PC-9 (cell line): ENCODE measurements at places on chromosomes 3 and 15. TPM values are rescaled to one million over a fixed set of nuclear protein-coding genes. Genes with fewer than 3 reads are reported as not detected.

Gene PDCD10
- total RNA-seq, result 79.5 and 84.6 TPM in 2 replicates

Gene SUCNR1
- not detected in 2 replicates for total RNA-seq

Gene ELL3
- 6.1 and 7.0 TPM in 2 replicates for total RNA-seq

Gene C2CD4A
- total RNA-seq, result 0.09 TPM in 1 of 2 replicates, not detected in the other

Gene SEMA6D
- not detected in 2 replicates for total RNA-seq

Gene EBLN2
- total RNA-seq, result 5.5 and 5.6 TPM in 2 replicates

Gene FGF7
- not detected in 2 replicates for total RNA-seq

Gene PCOLCE2
- 1.5 and 2.5 TPM in 2 replicates for total RNA-seq

Gene TCTA
- total RNA-seq, result 17.0 and 17.2 TPM in 2 replicates

Gene C3orf22
- total RNA-seq, result not detected in 2 replicates
